Sigmoid colon (tissue), 7 donors: ENCODE measurements at places on chromosomes 16 and 17. TPM values are rescaled to one million over a fixed set of nuclear protein-coding genes. Genes with fewer than 3 reads are reported as not detected.

DNA sequence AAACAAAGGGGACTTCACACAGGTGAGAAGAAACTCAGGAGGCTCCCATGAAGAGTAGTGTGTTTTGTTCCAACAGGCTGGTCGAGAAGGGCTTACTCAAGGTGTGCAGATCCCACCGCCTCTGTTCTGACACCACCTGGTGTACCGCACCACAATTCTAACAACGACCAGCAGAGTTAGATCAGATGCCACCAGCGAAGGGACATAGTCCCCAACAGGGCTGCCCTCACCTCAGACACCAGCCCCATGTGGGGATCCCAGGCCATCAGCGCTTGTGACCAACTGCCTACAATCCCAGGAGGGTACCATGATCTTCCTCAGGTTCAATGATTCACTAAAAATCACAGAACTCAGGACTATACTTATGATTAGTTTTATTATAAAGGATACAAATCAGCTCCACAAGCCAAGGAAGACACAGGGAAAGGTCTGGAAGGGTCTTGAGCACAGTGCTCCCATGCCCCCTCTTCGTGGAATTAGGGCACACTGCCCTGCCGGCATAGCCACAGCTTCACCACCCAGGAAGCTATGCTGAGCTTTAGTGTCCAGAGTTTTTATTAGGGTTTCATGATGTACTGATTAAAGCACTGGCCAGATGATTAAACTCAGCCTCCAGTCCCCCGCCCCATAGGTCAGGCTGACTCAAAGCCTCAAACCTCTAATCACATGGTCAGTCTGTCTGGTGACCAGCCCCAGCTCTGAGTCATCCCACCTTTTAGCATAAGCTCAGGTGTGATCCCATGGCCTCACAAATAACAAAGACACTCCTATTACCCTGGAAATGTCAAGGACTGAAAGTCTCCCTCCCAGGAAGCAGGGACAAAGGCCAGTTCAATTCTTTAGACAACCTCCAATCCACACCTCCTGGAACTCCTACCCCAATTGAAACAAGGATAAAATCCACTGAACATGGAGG lies 26.0 kb downstream of the TRIM25 start:
- H3K27ac ChIP-seq, result no peak overlapping the region
- H3K27me3 ChIP-seq, result no peaks in the 10 kb centered on the region
- peaks cover 43% of the 10 kb centered on the region for H3K36me3 ChIP-seq
- no peaks in the 10 kb centered on the region for H3K4me1 ChIP-seq
- no peak overlapping the region for H3K4me3 ChIP-seq

GRCh38 chr16:19559242-19559910 lies 3.9 kb downstream of the VPS35L start:
- no peak overlapping the region for H3K4me3 ChIP-seq
- peaks cover 16% of the 10 kb centered on the region for H3K4me1 ChIP-seq
- H3K36me3 ChIP-seq, result no peaks in the 10 kb centered on the region
- no peak overlapping the region for H3K27ac ChIP-seq

- peaks cover 13% of the 10 kb centered on the region for H3K36me3 ChIP-seq
- no peak for DNase-seq
- peak overlapping the region; percentile 93 for H3K27ac ChIP-seq
- H3K4me3 ChIP-seq, result no peak overlapping the region
- H3K4me1 ChIP-seq, result peaks cover 31% of the 10 kb centered on the region
- no peaks in the 10 kb centered on the region for H3K27me3 ChIP-seq
Measured at GRCh38 chr16:16147316-16147999, 75.8 kb downstream of the ABCC6 start.

- no peaks in the 10 kb centered on the region for H3K36me3 ChIP-seq
- H3K27ac ChIP-seq, result peak overlapping the region; percentile 89
- DNase-seq, result no peak
- H3K4me3 ChIP-seq, result no peak overlapping the region
- H3K4me1 ChIP-seq, result peaks cover 55% of the 10 kb centered on the region
Measured at GRCh38 chr16:383326-384051, 1.7 kb upstream of the PGAP6 start.

DNA sequence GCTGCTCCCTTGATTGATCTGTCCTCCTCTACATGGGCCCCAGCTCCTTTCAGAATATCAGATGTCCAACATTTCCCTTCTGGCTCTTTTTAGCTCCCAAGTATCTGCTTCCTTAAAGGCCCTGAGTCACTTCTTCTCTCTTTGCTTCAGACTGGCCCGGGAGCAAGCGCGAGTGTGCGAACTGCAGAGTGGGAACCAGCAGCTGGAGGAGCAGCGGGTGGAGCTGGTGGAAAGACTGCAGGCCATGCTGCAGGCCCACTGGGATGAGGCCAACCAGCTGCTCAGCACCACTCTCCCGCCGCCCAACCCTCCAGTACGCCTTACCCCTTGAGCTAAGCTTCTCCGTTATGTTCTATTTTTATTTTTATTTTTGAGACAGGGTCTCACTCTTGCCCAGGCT lies 12.3 kb downstream of the CNTROB start:
- DNase-seq, result no peak
- peaks cover 65% of the 10 kb centered on the region for H3K36me3 ChIP-seq
- H3K4me3 ChIP-seq, result no peak overlapping the region
- no peak overlapping the region for H3K27ac ChIP-seq
- no peaks in the 10 kb centered on the region for H3K4me1 ChIP-seq

- H3K27ac ChIP-seq, result no peak within 1 kb of the TSS
- no peaks in the 10 kb centered on the region for H3K36me3 ChIP-seq
- H3K4me3 ChIP-seq, result peak within 1 kb of the TSS; percentile 40
- peaks cover 22% of the 10 kb centered on the region for H3K4me1 ChIP-seq
- H3K27me3 ChIP-seq, result peaks cover 67% of the 10 kb centered on the region
Measured at GRCh38 chr17:46818316-46818928, at the start of gene WNT3. Gene WNT3 (minus strand): TSS chr17:46818692. CDS start chr17:46818597, 95 bp downstream.

DNA sequence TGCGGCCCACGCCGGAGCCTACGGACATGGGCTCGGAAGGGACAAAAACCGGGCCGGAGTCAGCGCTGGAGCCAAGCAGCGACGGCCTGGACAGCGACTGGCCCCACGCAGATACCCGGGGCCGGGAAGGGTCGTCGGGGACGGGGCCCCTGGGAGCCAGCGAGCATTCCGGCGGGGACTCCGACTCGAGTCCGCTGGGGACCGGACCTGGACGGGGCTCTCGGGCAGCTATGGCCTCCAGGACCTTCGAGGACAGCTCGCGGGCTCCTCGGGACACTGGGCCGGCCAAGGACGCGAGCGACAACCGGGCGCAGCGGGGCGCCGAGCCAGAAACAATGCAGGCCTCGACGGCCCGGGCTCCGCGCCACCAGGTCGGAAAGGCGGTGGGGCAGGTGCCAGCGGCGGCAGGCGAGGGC lies 1.0 kb downstream of the MYO15B start:
- peak overlapping the region; percentile 85 for H3K27ac ChIP-seq
- no peaks in the 10 kb centered on the region for H3K27me3 ChIP-seq
- peak; percentile 82 for DNase-seq
- no peaks in the 10 kb centered on the region for H3K36me3 ChIP-seq

GRCh38 chr17:49074851-49075540 lies 57.6 kb upstream of the B4GALNT2 start:
- H3K36me3 ChIP-seq, result no peaks in the 10 kb centered on the region
- no peak for DNase-seq
- no peak overlapping the region for H3K4me3 ChIP-seq
- H3K27me3 ChIP-seq, result no peaks in the 10 kb centered on the region
- H3K27ac ChIP-seq, result no peak overlapping the region
- no peaks in the 10 kb centered on the region for H3K4me1 ChIP-seq

- no peak overlapping the region for H3K4me3 ChIP-seq
- no peaks in the 10 kb centered on the region for H3K4me1 ChIP-seq
- H3K36me3 ChIP-seq, result no peaks in the 10 kb centered on the region
- no peak overlapping the region for H3K27ac ChIP-seq
- no peaks in the 10 kb centered on the region for H3K27me3 ChIP-seq
Measured at GRCh38 chr17:34207572-34207971, 47.5 kb upstream of the CCL2 start.

GRCh38 chr16:4673387-4674046 lies 19.8 kb upstream of the NUDT16L1 start:
- H3K4me3 ChIP-seq, result no peak overlapping the region
- DNase-seq, result no peak
- no peak overlapping the region for H3K27ac ChIP-seq
- no peaks in the 10 kb centered on the region for H3K4me1 ChIP-seq

- H3K36me3 ChIP-seq, result no peaks in the 10 kb centered on the region
- no peaks in the 10 kb centered on the region for H3K4me1 ChIP-seq
- H3K4me3 ChIP-seq, result no peak overlapping the region
- no peak overlapping the region for H3K27ac ChIP-seq
- H3K27me3 ChIP-seq, result no peaks in the 10 kb centered on the region
Measured at GRCh38 chr17:20223808-20224328, 214.7 kb downstream of the SPECC1 start.

GRCh38 chr17:81223762-81224130 lies 981 bp upstream of the CEP131 start:
- peak overlapping the region; percentile 63 for H3K27ac ChIP-seq
- no peaks in the 10 kb centered on the region for H3K36me3 ChIP-seq
- DNase-seq, result no peak
- H3K4me3 ChIP-seq, result peak overlapping the region; percentile 35

- peaks cover 52% of the 10 kb centered on the region for H3K36me3 ChIP-seq
- DNase-seq, result no peak
- H3K4me1 ChIP-seq, result peaks cover 61% of the 10 kb centered on the region
- H3K27me3 ChIP-seq, result no peaks in the 10 kb centered on the region
- H3K27ac ChIP-seq, result peak overlapping the region; percentile 82
Measured at GRCh38 chr17:44865931-44866330, 18.2 kb downstream of the HIGD1B start.

GRCh38 chr16:85286951-85287814 lies 174.9 kb upstream of the CIBAR2 start:
- H3K27me3 ChIP-seq, result no peaks in the 10 kb centered on the region
- H3K27ac ChIP-seq, result peak overlapping the region; percentile 48
- H3K4me3 ChIP-seq, result no peak overlapping the region
- peak; percentile 75 for DNase-seq
- H3K36me3 ChIP-seq, result no peaks in the 10 kb centered on the region
- H3K4me1 ChIP-seq, result peaks cover 3% of the 10 kb centered on the region

DNA sequence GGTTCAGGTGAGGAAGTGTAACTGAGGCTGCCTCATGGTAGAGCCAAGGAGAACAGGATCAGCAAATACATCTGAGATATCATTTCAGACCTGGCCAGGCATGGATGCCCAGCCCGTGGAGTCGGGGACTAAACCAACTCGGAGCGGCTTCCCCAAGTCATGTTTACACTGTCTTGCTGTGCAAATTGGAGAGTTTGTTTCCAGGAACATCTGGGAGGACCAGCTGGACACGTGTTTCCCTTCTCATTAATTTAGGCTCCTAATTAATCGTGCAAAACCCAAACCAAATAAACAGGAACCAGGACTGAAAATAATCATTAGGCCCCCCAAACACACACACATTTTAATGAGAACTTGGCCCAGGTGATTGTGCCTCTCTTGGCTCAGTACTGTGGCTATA lies 70.9 kb upstream of the SALL1 start:
- DNase-seq, result no peak
- no peaks in the 10 kb centered on the region for H3K27me3 ChIP-seq
- H3K4me3 ChIP-seq, result no peak overlapping the region
- no peak overlapping the region for H3K27ac ChIP-seq
- H3K4me1 ChIP-seq, result no peaks in the 10 kb centered on the region

GRCh38 chr16:89094252-89094879 lies 714 bp downstream of the ACSF3 start:
- H3K27ac ChIP-seq, result peak overlapping the region; percentile 62
- H3K4me3 ChIP-seq, result peak overlapping the region; percentile 81
- no peaks in the 10 kb centered on the region for H3K36me3 ChIP-seq
- peaks cover 22% of the 10 kb centered on the region for H3K4me1 ChIP-seq

GRCh38 chr17:72518159-72518732 lies 397.4 kb downstream of the SOX9 start:
- H3K4me3 ChIP-seq, result no peak overlapping the region
- no peaks in the 10 kb centered on the region for H3K27me3 ChIP-seq
- no peaks in the 10 kb centered on the region for H3K36me3 ChIP-seq
- no peak for DNase-seq
- H3K27ac ChIP-seq, result no peak overlapping the region

DNA sequence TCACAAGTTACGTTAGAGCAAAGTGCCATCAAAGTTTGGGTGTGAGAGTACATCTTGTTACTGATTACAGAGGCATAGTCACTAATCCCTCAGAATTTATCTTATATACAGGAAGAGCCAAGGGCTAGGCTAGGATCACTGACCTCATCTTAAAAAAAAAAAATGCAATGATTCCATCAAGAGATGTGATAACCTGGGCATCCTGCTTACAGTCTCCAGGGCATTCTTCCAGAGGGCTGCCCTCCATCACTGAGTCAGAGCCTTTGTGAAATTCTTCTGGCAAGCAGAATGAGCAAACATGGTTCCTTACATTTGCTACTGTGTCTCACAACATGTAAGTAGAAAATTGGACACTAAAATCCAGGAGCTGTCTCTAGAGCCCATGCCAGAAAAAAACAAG lies 410.6 kb downstream of the ZFHX3 start:
- H3K4me3 ChIP-seq, result no peak overlapping the region
- H3K4me1 ChIP-seq, result no peaks in the 10 kb centered on the region
- H3K27ac ChIP-seq, result no peak overlapping the region
- no peaks in the 10 kb centered on the region for H3K27me3 ChIP-seq
- DNase-seq, result no peak

GRCh38 chr17:40060887-40061608 lies 1.7 kb upstream of the THRA start:
- H3K27me3 ChIP-seq, result no peaks in the 10 kb centered on the region
- no peak overlapping the region for H3K4me3 ChIP-seq
- no peak for DNase-seq
- H3K4me1 ChIP-seq, result peaks cover 56% of the 10 kb centered on the region
- H3K27ac ChIP-seq, result no peak overlapping the region

- no peaks in the 10 kb centered on the region for H3K27me3 ChIP-seq
- H3K27ac ChIP-seq, result no peak overlapping the region
- DNase-seq, result no peak
- no peak overlapping the region for H3K4me3 ChIP-seq
Measured at GRCh38 chr17:16304830-16305229, 48.4 kb downstream of the CENPV start.

GRCh38 chr17:41513168-41513547 lies 5.5 kb downstream of the KRT15 start:
- no peak for DNase-seq
- H3K36me3 ChIP-seq, result no peaks in the 10 kb centered on the region
- no peaks in the 10 kb centered on the region for H3K27me3 ChIP-seq

- no peak for DNase-seq
- H3K27me3 ChIP-seq, result no peaks in the 10 kb centered on the region
- H3K27ac ChIP-seq, result no peak overlapping the region
- H3K36me3 ChIP-seq, result peaks cover 29% of the 10 kb centered on the region
- no peak overlapping the region for H3K4me3 ChIP-seq
- H3K4me1 ChIP-seq, result peaks cover 21% of the 10 kb centered on the region
Measured at GRCh38 chr16:2206780-2207433, 1.7 kb downstream of the MLST8 start.

GRCh38 chr16:51762081-51762996 lies 611.3 kb upstream of the SALL1 start:
- H3K36me3 ChIP-seq, result no peaks in the 10 kb centered on the region
- H3K4me3 ChIP-seq, result no peak overlapping the region
- DNase-seq, result peak; percentile 79
- H3K27ac ChIP-seq, result no peak overlapping the region

- peaks cover 4% of the 10 kb centered on the region for H3K4me1 ChIP-seq
- peak within 1 kb of the TSS; percentile 66 for H3K4me3 ChIP-seq
- no peaks in the 10 kb centered on the region for H3K27me3 ChIP-seq
- H3K27ac ChIP-seq, result peak within 1 kb of the TSS; percentile 81
- H3K36me3 ChIP-seq, result no peaks in the 10 kb centered on the region
- peak; percentile 82 for DNase-seq
Measured at GRCh38 chr16:74700438-74701225, at the start of gene MLKL. Gene MLKL (minus strand): TSS chr16:74700862. CDS start chr16:74695757, 5,105 bp downstream.

The C16orf74 gene
- not detected for total RNA-seq

The C16orf89 gene
- total RNA-seq, result 4.6 TPM

The NDEL1 gene
- total RNA-seq, result 55.7 TPM

The ZNF286A gene
- 8.3 TPM for total RNA-seq

The TRIM47 gene
- total RNA-seq, result 27.8 TPM

The CMTM4 gene
- 10.9 TPM for total RNA-seq

The RBFOX1 gene
- 0.36 TPM for total RNA-seq

The LITAFD gene
- total RNA-seq, result not detected
